ENCODE measurements at places on chromosomes 6 and 20.

DNA sequence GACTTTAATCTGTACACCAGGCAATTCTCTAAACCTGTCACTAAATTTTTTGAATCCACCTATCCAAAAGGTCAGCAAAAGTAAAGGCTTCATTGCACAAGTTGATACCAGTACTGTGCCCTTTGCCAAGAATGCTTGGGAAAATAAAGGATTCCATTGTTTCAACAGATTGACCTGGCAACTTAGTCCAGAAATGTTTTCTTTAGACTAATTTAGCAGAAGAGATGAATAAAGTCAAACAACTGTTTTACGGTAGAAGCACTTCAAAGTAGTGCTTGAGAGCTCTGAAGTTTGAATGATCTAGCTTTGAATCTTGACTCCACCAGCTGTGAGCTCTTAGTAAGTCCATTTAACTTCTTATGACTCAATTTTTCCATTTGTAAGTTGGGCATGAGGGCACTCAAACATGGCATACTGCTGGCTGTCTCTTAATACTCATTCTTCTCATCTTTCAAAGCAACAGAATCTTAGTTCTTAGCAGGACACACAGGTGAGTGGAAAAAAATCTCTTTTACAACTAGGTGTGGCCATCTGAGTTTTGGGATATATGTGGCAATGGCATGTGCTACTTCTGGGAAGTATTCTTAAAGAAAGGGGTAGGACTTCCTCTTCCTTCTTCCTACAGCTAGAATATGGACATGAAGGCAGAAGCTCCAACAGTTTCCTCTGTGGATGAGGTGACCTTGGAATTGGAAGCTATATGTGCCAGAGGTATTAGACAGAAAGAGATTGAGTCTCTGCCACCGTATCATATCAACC lies 55.9 kb upstream of the LOC128125822 start:
- no peak for ATAC-seq

GRCh38 chr20:46150943-46151342 lies 32.8 kb downstream of the CD40 start:
- ATAC-seq: no peak

- ATAC-seq: peak; percentile 59
Measured at GRCh38 chr6:148830614-148831013, 83.8 kb downstream of the UST start.

GRCh38 chr6:28996844-28997510 lies 8.1 kb downstream of the ZNF311 start:
- ATAC-seq: no peak

GRCh38 chr6:167245591-167245990 lies 45.5 kb upstream of the UNC93A start:
- no peak for ATAC-seq

GRCh38 chr20:58209652-58210397 lies 18.6 kb downstream of the ANKRD60 start:
- ATAC-seq: peak; percentile 74

DNA sequence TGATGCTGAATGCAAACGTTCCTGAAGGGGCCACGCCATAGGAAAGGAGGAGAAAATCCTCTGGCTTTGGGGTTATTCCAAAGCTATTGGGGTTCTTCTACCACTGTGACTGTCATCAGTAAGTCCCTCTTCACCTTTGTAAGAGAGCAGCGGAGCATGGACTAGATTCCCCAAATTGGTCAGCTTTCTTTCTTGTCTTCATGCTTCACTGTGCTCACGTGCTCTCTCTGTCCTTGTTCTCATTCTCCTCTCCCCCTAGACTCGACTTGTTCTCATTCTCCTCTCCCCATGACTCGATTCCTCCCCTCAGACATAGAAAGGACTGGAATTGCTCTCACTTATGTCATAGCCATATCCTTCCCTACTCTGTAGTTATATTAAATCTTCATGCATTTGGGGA lies 54.8 kb upstream of the ADGRG6 start:
- ATAC-seq: no peak
